ENCODE measurements at places on chromosomes 16 and 17.
A peak's percentile ranks its signal among the peaks of the same experiment; 100 is the strongest.

DNA sequence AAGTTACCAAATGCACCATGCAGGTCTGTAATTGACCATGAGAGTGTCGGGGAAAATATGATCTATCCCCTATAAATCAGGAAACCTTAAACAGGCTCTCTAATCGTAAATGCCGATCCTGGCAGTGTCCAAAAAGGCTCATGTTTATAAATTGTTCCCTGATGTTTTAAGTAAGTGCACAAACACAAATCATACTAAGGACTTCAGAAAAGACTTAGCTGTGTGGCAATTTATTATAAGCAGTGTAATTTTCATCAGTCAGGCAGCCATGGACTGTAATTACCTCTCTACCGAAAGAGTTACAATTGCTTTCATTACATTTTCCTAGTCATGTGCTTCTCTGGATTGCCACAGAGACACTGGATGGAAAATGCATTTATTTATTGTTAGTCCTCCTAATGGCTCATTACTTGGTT is 73.4 kb upstream of the COX10 start:
- DNase-seq = no peak

GRCh38 chr16:76748461-76749348 is 442.3 kb upstream of the MON1B start:
- DNase-seq = no peak

- no peak for DNase-seq
Observed at GRCh38 chr16:9123871-9124270, 32.4 kb downstream of the HAPSTR1 start.

DNA sequence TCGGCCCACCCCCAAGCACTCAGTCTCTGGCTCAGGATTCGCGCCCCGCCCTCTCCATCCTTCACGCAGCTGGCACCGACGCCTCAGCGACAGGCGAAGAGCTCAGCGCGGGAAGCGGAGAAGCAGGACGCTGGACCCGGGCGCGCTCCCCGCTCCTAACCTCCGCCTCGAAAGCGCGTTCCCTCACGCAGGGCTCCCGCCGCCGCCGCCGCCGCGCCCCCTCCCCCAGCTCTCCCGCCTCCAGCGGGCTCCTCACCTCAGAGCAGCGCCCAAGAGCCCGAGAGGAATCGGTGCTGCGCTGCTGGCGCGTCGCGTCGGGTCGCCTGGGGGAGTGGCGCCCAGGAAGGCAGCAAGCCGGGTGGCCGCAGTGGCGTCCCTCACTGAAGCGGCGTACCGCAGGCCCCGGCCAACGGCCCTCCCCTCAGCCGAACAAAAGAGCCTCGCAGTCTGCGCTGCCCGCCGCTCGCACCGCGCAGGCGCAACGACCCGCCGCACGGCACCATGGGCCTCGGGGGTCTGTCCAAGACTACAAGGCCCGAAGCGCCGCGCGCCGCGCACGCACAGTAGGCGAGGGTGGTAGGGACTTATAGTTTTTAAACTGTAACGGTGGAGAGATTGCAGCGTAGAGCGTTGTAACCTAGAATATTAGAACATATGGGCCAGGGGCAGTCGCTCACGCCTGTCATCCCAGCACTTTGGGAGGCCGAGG is at the start of gene CBX1:
CBX1 (minus strand) TSS at position 467 of the 709 bp plus-strand sequence. CDS start 24,474 bp downstream, outside the sequence.
- peak; percentile 98 for DNase-seq

DNA sequence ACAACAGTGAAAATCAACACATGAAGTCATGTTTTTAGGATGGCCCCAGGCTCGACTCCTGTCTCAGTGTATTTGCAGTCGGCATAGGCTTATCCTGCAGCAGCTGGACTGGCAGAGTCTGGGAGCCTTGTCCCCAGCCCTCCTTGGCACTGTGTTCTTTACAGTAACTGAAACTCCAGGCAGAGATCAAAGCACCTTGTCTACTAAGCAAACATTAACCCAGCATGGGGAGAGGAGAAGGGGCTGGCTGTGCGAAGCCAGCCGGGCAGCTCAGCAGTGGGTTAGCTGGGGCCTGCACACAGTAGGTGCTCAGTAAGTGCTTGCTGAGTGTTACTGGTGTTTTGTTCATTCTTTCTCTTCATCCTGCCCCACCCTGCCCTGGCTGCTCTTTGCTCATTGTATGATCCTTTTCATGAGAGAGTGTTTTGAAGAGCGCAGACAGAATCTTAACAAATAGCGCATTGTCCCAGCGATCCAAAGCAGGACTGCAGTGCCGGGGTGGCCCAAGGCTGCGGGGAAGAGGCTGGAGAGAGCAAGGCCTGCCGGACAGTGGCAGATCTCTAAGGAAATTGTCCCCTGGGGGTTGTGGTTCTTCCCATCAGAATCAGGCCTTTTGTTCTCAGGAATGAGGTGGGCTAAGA is 23.5 kb upstream of the ITGB4 start:
- no peak for DNase-seq

DNA sequence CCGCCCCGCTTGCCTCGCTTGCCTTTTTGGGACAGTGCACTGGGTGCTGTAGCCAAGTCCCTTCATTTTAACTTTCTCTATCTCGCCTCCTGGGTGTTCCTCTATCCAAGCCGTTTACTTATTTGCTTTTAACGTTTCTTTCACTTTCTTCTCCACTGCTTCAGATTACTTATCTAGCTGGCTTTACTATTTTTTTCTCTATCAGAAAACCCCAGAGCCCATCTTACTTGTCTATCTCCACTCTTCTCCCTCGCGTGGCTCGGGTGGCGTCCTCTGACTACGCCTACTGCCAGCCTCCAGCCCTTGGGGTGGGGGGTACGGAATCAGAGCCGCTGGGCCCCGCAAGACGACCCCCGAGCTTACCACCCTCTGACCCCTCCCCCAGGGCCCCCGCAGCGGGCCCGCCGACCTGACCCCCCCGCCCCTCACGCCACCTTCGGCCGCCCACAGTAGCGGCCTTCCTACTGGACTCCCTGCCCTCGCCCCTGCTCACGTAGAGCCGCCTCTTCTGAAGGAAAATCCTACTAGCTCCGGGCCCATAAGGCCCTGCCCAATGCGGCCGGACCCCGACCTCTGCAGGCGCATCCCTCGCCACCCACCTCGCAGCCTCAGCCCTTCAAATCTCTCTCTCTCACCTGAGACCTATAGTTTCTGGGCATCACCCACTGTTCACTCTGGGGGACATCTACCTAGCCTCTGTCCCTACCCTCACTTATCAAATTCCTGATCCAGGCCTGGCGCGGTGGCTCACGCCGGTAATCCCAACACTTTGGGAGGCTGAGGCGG is 1.0 kb upstream of the SLC12A4 start:
- DNase-seq = no peak

DNA sequence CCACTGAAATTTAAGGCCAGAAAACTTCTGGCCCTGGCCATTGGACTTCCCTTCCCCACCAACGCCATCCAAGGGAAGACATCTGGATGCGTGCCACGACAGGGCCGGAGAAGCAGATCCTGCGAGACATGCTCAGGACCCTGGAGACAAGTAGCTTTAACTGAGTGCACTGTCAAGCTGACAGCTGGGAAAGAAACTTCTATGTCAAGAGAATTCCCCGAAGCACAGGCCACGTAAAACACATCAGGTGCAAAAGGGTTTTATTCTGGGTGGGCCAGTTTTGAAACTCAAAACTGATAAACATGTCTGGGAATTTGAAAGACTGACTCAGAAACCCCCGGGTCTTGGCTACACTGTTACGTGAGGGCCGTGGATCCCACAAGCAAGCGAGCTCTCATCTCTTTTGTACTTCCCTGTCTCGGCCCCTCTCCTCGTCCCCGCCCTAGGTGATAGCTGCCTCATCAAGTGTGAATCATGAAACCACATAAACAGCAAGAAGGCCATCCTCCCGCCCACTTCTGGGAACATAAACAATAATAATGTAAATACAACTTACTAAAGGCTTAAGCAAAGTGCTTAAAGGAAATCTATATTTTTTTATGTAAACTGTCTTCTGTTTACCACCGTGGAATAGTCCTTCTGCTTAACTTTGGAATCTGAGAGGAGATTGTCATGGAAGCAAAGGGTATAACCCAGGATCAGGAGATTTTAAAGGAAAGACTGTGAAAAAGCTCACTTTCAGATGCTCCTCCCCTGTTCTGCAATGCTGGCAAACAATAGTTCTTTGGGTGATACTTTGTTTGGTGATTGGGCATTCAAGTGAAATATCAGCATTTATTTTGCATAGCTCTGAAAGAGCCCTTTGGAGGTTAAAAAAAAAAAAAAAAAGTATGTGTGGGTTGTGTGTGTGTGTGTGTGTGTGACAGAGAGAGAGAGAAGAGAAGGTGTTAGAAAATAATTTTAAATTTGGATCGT is 406.0 kb upstream of the MAF start:
- DNase-seq = no peak

DNA sequence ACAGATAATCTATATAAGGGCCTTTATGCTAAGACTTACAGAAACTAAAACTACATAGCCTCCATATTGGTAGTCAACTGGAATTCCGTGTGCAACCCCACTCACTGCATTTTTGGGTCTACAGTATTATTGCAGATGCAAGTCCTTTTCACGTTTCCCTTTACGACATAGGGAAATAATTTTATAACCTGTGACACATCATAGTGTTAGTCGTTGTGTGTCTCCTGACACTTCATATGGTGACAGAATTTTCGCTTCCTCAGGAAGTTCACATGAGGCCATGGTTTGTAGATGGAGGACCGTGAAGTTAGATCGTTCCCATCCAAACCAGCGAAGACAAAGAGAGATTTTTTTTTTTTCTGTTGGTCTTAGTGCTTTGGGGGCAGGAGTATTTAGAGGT is 15.7 kb upstream of the MRC2 start:
- no peak for DNase-seq

DNA sequence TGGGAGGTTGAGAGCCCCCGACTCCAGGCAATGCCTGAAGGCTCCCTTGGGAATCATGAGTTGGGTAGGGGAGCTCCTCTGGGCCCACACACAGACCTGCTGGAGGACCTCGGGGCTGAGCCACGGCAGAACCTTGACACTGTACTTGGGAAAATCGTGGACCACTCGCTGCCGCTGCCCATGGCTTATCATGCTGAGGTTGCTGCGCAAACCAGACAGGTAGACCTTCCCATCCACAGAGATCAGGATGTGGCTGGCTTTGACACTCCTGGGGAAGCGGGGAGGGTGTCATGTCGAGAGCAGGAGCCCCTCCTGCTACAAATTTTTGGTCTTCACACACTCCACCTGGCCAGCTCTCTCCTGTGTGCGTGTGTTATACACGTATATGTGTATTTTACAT is 7.2 kb upstream of the LIMD2 start:
- no peak for DNase-seq

DNA sequence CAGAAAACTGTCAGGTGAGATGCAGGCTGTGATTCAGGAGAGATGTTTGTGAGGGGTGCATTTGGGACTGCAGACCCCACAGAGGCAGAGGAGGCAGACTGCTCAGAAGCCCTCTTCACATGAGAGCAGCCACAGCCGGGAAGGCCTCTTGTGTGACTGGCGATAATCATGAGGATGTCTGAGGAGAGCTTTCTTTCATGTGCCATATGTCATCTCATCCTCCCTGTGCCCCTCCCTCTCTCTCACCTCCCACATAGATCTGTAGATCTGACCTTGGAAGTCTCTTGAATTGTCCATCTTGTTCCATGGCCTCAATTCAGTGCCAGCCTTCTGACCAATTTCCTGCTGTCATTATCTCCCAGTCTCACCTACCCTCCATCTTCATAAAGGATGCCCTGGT is 50.5 kb downstream of the EPN2 start:
- DNase-seq = no peak

DNA sequence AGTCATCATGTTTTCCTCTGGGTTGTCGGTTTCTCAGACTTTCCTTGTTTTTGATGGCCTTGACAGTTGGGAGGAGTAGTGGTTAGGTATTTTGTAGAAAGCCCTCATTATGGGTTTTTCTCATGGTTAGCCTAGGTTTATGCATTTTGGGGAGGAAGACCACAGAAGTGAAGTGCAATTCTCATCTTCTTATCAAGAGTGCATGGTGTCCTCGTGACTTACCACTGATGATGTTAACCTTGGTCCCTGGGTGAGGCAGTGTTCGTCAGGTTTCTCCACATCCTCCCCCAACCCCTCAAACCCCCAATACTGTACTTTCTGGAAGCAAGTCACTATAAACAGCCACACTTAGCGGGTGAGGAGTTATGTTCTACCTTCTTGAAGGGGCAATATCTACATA is 42.3 kb downstream of the BPTF start:
- DNase-seq = no peak

DNA sequence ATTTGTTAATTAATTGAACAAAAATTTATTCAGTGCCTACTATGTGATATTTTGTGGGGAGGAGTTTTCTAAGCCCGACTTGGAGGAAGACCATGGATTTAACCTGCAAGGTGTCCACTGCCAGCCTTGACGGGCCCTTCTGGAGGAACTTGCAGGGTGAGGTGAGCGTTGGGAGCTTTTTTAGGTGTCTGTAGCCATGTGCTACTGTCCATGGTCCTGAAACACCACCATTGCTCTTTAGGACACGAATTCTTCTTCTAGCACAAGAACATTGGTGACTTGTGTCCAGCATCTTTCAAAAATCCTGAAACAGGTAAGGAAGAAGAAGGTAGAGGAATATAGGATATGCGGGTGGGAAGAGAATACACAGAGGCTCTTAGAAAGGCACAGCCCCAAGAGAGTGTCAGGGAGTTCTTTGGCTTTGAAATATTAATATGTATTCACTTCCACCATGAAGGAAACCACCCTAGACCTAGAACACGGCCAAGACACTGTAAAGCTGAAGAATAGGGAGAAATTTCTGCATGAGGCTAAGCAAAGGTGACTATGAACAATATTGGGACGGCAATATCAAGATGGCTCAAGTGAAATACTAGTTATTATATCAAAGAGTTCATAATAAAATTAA is 27.9 kb upstream of the OR4D1 start:
- DNase-seq = no peak

DNA sequence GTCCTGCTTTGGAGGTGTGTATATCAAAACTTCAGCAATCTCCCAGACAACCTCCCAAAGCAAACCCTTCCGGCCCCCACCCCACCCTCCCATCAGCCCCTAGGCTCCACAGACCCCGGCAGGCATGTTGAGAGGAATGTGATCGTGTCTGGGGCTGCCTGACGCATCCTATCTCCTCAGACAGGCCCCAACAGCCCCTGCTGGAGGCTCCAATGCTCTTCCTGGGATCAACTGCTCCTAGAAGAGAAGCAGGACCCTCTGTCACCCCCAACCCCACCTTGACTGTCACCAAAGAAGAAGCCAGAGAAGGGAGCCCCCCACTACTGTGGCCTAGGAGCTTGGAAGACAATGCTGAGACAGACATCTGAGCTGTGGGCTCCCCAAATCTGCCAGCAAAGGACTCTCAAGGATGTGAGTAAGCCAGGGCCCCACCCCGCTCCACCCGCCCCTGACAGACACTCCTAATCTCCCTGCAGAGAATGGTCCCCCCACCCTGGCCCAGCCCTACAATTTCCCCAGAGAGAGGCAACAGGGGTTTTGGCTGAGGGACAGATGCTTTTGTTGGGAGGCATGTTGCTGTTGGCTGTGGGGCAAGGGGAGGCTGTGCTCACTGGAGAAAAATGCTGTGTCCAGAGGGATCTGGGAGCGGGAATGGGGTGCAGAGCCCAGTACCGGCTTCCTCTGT is 1.6 kb upstream of the KRT14 start:
- no peak for DNase-seq

DNA sequence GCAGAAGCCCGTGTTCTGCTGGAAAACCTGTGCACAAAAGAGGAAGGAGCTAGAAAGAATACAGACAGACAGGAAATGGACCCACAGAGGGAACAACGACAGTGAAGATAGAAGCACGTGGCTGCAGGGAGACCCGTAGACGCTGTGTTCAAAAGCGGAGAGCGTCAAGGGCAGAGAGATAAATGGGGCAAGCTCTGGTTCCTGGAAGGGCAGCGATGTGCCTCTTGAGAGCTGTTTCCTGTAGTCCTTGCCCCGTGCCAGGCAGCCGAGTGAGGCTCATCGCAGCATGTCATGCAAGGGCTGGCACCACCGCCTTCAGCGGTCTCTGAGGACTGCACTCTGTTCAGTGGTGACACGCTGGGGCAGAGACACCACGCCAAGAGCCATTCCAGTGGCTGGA is 43.6 kb upstream of the CACNG5 start:
- DNase-seq = no peak

GRCh38 chr16:78551487-78552085 is 452.1 kb downstream of the WWOX start:
- DNase-seq = no peak

Data from SK-N-SH (cell line).